Fibroblast of the aortic adventitia (primary cell): ENCODE measurements at places on chromosomes 4 and X. TPM values are rescaled to one million over a fixed set of nuclear protein-coding genes. Genes with fewer than 3 reads are reported as not detected.
A peak's percentile ranks its signal among the peaks of the same experiment; 100 is the strongest.

CT45A3 gene
- total RNA-seq, result not detected in 2 replicates

NR0B1 gene
- 0.90 and 1.7 TPM in 2 replicates for total RNA-seq

TEX13B gene
- not detected in 2 replicates for total RNA-seq

ZNF711 gene
- 0.09 and 2.0 TPM in 2 replicates for total RNA-seq

CCKAR gene
- 3.1 TPM in 1 of 2 replicates, not detected in the other for total RNA-seq

F9 gene
- total RNA-seq, result not detected in 2 replicates

GRCh38 chr4:84796394-84796793, 170.1 kb downstream of the WDFY3 start:
- no peak for DNase-seq

DNA sequence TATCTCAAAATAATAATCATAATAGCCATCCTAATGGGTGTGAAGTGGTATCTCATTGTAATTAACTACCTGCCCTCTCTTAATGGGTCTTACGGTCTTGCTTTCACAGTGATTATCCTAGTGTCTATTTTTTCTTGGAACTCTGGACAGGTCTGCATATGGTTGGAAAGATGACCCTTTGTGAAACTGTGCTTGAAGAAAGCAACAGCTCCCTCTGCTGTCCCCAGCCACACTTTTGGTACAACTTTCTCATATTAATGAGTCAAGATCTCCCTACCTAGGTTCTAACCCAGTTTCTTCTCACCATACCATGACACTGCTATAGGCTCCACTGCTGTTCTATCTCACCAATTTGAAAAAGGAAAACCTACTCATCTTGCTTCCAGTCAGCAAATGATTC, 2.4 kb downstream of the TFDP3 start:
- no peak for DNase-seq

- no peak for DNase-seq
Observed at GRCh38 chr4:161540265-161540664, 623.5 kb downstream of the FSTL5 start.

DNA sequence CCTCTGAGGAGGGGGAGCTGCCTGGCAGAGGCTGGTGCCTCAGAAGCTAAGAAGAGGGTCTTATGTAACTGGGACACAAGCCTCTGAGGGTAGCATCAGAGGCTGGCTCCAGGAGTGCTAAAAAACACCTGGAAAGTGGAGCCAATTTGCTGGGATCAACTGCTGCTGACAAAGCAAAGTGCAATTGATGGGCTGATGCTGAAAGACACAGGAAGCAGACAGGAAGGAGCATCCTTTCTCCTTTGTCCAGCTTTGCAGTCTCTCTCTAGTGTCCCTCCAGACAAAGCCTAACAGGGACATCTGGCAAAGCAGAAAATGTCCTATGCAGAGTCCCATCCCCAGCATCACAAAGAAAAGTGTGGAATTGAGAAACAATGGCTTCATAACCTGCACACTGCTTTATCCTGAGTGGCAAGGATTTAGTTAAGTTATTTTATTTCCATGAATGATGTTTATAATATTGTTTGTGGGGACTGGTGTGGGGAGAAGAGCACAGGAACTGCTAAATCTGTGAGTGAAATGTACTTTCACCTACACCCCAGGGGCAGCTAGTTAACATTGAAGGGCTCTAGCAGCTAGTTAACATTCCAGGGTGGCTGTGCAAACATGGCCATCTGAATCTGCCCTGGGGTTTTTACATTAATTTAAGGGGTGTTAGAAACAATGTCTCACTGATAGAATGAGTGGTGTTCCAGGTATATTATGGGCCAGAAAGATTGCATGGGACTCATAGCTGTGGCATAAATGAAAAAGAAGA, 25.6 kb upstream of the MBTPS2 start:
- no peak for DNase-seq

GRCh38 chrX:133373386-133374079, 41.8 kb downstream of the GPC4 start:
- DNase-seq, result no peak

DNA sequence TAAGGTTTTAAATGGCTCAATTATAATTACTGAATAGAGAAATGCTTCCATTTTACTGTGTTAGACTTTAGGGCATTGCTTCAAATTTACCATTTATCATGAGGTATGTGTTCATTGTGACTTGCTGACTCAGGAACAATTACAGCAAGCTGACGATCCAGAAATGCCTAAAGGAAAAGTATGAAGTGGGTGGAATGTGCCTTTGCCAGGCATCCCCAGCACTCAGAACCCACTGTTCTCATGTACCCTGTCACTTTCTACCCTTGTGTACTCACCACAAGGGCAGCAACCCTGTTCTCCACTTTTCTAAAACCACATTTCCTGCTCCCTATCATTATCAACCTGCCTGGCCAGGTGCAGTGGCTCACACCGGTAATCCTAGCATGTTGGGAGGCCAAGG, 41.5 kb downstream of the QRFPR start:
- DNase-seq, result no peak

GRCh38 chr4:75547647-75548387, 8.0 kb upstream of the ODAPH start:
- DNase-seq, result peak; percentile 58

GRCh38 chr4:138223231-138223910, 18.8 kb downstream of the SLC7A11 start:
- DNase-seq, result no peak

DNA sequence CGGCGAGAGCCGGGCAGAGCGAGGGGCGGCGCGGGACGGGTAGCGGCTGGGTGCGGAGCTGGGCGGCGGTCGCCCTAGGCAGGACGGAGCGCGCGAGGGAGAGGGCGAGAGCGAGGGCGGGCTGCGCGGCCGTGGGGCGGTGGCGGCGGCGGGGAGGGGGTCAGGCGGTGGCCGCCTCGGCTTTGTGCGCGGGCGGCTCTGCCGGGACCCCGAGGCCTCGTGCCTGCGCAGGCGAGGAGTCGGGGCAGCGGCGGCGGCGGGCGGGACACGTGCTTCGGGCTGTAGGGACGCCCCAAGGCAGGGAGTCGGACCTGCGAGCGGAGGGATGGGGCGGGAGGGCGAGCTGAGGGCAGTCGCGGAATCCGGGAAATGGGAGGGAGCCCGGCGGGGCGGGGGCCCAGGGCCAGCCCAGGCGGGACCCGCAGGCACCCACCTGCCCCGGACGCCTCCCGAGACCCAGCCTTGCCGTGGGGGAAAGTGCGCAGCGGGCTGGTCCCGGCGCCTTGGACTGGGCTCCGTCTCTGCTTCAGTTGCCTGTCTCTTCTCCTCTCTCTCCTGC, 465 bp downstream of the BMPR1B start:
- peak; percentile 24 for DNase-seq

DNA sequence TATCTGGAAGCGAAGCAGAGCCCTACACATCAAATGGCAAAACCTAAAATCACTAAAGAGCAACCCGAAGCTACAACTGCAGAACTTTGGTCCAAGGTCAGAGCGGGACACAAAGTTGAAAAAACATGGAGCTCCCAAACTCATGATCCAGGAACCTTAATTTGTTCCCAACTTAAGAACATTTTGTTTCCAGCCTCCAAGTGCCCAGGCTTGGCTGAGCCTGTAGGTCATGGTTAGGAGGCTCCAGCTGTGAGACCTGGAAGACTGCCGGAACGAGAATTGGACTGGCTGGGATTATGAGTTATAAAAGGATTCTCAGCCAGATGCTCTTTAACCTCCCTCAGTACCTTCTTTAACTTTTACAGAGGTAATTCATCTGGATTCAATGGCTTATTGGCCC, 349.1 kb upstream of the DDX53 start:
- DNase-seq, result no peak

GRCh38 chrX:24657671-24658386, 10.7 kb upstream of the PCYT1B start:
- no peak for DNase-seq

GRCh38 chr4:69689599-69689998, 36.6 kb upstream of the UGT2A1 start:
- DNase-seq, result peak; percentile 73

GRCh38 chrX:24024819-24025740, 1.9 kb downstream of the KLHL15 start:
- peak; percentile 90 for DNase-seq

GRCh38 chrX:10649265-10649664, 28.9 kb upstream of the MID1 start:
- DNase-seq, result no peak

- DNase-seq, result peak; percentile 83
Observed at GRCh38 chrX:17547658-17548057, 172.7 kb downstream of the NHS start.

DNA sequence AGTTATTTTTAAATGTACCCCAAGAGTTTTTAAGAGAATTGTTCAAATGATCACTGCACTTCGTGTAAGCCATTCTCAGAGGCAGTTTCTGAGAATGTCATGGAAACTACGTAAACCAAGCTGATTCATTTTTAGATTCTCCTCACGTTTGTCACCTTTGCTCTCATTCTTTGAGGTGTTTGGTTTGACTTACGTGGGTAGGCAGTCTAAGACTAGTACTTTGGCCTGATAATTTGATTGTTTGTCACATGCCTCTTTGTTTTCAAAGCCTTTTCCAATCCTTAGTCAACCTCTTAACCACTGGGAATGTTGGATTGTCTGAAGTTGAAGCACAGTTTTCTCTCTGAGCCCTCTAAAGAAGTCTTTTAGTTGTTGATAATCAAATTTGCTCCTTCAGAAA, 10.5 kb downstream of the SEPTIN11 start:
- DNase-seq, result no peak

GRCh38 chr4:77269505-77269904, 112.5 kb downstream of the CCNG2 start:
- DNase-seq, result no peak

DNA sequence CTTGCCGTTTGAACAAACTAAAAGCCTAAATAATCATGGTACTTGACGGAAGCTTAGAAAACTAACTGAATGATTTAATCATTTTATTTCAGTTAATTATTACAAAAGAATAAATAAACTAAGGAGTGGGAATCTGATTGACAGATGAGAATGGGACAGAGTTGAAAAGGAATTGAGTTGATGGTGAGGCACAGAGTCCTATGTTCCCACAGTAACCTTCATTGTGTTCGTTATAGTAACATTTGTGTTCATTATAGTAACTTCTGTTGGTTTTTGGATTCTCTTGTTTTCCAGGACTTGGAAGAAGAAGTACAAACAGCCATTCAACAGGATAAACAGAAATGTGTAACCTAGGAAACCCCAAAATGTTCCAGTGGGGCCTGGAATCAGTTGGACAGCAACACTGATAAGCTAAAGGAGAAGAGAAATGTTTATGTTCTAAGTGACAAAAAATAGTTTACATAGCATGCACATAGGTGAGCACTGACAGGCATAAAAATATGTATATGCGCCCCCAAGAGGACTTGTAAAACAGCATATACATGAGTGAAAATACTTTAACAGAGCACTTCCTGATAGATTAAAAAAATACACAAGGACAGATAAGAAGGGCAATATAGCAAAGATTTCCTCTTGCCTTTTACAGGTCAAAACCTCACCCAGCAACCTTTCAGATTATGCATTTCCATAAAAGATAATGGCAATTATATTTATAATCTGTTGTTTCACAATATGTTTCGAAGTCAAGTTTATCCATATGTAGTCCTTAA, 218.6 kb upstream of the HTR2C start:
- no peak for DNase-seq

GRCh38 chrX:136691028-136691809, 43.3 kb downstream of the CD40LG start:
- DNase-seq, result no peak

DNA sequence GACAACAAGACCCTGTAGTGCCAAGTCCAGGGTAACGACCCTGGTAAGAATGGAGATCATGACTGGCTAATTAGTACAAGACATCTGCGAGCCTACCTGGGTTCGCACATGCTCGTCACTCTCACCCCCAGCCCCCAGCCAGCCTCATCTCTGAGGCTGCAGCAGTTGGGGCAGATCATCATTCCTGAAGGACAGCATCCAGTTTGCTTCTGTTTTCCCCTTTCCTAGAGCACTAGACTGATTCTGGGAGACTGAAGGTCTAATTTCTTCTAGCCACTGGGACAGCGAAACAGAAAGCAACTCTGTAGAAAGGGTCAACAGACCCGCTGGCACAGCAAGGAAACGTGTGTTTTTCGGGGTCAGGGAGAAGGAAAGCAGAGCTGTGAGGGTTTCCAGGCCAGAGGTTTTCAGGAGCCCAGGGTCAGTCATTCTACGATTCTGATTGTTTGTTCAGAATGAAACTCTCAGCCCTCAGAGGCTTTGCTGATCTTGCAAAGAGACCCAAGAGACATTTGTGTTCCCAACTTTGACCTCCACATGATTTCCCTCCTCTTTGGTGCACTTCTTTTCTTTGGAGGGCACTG, 343.1 kb upstream of the NOCT start:
- DNase-seq, result no peak

DNA sequence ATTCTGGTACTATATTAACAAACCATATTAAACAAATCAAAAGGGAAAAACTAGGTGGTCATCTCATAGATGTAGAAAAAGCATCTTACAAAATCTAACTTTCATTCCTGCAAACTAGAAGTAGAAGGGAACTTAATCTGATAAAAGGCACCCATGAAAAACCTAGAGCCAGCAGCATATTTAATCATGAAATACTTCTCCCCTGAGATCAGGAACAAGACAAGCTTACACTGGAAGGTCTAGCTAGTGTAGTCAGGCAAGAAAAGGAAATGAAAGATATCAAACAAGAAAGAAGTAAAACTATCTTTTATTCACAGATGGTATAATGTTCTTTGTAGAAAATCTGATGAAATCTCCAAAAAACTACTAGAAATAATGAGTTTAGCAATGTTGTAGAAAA, 41.2 kb downstream of the ATP10D start:
- peak; percentile 73 for DNase-seq

GRCh38 chr4:101345596-101346350, 1.6 kb downstream of the PPP3CA start:
- DNase-seq, result peak; percentile 54

GRCh38 chr4:185680617-185681016, 131.4 kb downstream of the SORBS2 start:
- DNase-seq, result no peak

- DNase-seq, result no peak
Observed at GRCh38 chr4:24433515-24434214, 150.7 kb downstream of the DHX15 start.

DNA sequence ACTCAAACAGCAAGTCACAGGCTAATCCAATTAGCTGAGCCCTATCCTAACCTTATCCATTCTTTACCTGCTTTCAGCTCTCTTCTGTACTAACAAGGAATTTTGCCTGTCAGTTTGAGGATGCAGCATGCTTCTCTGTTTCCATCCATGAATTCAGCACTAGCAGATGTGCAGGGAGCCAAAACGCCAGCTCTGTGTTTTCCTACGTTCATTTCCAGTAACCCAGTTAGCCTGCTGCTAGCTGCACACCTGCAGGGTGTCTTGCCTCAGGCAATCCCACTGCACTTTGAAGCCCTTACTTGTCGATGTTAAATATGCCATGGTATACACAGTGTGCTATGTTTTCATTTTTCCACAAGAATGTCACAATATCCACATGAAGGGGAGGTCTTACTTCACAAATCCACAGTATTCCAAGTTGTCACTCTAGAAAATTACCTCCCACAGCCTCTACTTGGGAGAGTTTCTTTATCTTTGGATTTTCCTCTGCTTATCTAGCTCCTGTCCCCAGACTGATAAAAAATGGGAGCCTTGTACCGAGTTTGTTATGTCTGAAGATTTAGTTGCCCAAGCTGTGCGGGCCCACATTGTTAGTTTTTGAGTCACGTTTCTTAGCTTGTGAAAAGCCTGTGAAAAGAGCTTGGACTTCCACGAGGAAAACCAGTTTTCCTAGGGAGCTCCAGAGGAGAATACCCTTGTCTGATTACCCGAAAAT, 127.6 kb upstream of the HHIP start:
- DNase-seq, result peak; percentile 44

- DNase-seq, result peak; percentile 43
Observed at GRCh38 chr4:184983672-184984356, 34.5 kb upstream of the HELT start.
